ENCODE measurements at places on chromosomes 2 and 18.

DNA sequence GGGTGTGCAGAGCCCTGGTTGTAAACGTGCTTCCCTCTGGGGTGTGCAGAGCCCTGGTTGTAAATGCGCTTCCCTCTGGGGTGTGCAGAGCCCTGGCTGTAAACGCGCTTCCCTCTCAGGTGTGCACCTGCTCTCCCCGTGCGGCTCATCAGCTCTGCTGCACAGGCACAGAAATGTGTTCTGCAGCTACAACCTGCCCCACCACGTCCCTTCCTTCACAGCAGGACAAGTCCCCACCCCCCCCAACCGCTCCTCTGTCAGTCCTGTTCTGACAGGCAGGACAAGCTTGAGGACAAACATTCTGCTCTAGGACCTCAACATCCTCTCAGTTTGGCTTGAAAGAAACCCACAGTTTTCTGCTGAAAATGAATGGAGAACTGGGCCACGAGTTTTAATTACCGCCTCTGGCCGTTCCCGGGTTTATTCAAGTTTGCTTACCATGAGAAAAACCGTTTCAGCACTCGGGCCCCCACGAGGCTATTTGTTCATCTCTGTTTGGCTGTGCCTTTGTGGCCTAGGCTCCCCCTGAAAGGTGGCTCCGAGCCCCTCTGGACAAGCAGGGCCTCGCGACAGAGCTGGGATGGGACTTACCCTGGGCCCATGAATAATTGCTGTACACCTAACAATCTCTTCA lies 81.0 kb upstream of the ASB18 start:
- no peak for DNase-seq

- no peak for DNase-seq
Measured at GRCh38 chr2:45554742-45555140, 56.3 kb downstream of the SRBD1 start.

DNA sequence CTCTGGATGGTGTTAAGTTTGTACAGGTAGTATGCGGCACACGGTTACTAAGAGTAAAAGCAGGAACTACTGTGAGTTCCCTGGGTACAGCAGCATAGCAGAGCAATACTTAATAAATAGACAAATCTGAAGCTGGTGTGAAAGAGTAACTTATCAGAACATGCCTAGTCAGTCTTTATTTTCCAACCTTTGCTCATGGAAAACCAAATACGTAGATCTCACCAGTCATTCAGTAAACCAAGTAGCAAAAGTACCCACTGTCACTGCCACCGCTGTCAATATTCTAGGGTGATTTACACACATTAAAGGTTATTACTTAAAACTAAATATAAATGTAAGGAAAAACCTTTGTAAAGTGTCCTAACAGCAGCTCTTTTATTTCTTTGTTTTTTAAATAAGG lies 35.0 kb downstream of the SIGLEC15 start:
- no peak for DNase-seq

GRCh38 chr2:213187833-213188532 lies 36.6 kb upstream of the IKZF2 start:
- no peak for DNase-seq

DNA sequence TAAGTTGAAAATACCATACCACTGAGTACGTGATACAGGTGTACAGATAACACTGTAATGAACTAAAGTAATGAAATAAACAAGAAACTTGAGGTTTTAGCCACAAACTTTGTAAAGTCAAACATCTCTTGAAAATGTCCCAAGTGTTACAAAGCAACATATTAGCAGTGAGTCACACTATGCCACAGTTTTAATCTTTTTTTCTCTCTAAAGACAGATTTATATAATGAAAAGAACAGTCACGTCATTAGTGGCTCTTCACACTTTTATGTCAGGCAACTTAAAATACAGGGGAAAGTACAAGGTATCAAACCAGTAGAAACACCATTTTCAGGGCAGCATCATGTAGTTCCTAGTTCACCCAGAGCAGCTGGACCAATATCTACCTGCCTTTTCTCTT lies 42.1 kb downstream of the RAPH1 start:
- no peak for DNase-seq

DNA sequence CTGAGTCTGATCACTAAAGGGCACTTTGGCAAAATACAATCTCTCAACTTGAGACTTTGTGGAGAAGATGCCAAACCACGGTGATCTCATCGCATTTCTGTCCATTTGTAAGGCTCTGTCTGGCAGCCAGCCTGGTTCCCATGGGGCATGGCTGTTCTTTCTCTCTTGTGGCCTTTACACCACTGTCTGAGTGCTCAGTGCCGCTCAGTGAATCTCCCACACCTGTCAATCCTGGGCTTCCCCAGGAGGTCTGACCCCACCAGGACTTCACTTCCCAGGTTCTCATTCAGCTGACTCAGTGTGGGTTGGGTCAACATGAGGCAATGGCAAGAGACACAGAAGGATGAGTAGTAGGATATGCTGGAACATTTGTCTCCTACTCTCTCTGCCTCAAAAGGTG lies 96.8 kb upstream of the TRIB2 start:
- DNase-seq, result no peak

GRCh38 chr2:25879133-25879730 lies 945 bp upstream of the ASXL2 start:
- DNase-seq, result no peak

- no peak for DNase-seq
Measured at GRCh38 chr2:29022679-29023078, 41.6 kb downstream of the TOGARAM2 start.

- peak; percentile 54 for DNase-seq
Measured at GRCh38 chr2:71190656-71191569, 36.0 kb downstream of the PAIP2B start.

GRCh38 chr2:159144776-159145614 lies 141.5 kb downstream of the WDSUB1 start:
- no peak for DNase-seq

DNA sequence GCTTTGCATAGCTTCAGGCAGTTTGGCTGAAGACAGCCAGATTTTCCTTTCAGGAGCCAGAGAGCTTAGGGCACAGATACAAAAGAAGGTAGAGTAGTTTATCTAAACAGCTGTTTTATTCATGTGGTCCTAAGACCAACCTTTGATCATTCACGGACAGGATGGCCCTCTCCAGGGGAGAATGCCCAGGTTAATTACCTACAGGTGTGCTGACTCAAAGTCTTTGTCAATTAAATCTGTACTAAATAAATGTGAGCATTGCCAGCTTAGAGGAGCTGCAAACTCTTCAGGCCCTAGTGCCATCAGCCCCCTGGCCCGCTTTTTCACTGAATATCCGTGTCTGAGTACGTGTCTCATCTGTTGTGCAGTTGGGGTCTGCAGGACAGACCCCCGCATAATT lies 554.7 kb downstream of the NUP35 start:
- no peak for DNase-seq

- peak; percentile 61 for DNase-seq
Measured at GRCh38 chr2:187497858-187498463, 49.9 kb upstream of the CALCRL start.

DNA sequence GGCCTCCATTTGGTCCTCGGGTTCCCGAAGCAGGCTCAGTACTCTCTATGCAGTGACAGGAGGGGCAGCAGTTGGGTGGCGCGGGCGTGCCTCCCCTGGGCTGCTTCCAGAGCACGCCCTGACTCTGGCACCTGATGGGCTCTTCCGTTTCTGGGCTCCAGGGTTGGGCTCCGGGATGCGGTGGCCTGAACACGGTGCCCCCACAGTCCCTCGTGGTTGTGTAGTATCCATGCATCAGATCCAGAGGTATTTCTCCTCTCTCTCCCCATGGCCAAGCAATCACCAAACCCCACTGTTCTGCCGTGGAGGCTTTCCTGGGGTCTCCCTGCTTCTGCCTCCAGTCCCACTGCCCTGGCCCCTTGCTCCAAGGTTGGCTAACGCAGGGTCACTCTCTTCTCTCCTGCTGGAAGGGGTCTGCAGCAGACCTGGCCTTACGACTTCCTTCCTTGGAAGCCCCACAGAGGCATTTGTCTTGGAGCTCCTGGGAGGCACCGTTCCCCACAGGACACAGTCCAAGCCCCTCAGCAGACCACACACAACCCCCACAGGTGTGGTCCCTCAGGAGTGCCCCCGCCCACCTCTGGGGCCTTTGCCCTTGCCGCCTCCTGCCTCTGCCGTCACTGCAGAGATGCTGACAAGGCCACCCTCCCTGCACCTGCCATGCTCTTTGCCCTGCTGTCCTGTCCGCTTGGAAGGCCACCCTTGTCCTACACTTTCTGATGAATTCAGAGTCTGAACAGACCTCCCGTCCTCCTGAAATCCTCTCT lies 136.6 kb upstream of the ASB18 start:
- DNase-seq, result no peak

- no peak for DNase-seq
Measured at GRCh38 chr18:68397241-68398035, 317.5 kb downstream of the TMX3 start.

- DNase-seq, result no peak
Measured at GRCh38 chr2:6937157-6937556, 19.9 kb downstream of the RNF144A start.

GRCh38 chr18:78906066-78906465 lies 73.6 kb upstream of the SALL3 start:
- no peak for DNase-seq

DNA sequence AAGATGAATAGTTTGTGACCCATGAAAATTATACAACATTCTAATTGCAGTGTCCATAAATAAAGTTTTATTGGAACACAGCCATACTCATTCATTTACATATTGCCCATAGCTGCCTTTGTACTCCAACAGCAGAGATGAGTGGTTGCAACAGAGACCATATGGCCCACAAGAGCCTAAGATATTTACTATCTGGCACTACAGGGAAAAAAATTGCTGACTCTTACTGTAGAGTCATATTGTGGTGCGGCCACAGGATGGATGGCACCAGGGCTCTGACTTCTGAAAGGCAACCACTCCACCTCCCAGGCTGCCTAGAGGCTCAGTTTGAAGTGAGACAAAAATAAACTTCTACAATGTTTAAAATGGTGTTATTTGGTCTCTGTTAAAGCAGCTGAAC lies 404.0 kb upstream of the ATP5MC3 start:
- no peak for DNase-seq

DNA sequence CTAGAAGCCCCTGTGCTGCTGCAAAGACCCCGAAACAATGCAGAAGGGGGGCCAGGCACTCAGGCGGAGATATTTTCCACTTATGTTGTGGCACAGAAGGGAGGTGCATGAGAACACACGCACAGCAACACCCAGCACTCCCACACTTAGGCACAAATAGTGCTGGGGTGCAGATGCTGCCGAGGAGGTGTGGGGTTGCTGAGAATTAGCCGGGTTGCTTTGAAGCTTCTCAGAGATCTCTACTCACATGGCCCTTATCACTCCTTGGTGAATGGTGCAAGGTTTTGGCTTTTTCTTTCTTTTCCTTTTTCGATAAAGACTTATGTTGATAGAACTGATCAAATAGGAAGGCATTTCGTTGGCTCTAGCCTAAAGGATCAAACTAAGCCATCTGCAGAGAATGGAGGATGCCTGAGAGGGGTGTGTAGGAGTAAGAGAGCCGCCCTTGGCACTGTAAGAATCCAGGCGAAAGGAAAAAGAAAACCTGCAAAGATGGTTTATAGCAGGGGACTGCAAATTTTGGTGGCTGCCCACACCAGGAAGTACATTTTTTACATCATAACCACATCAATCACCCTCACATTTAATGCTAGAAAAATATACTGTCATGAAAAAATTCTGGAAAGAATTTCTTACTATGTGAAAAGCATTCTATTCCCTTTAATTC lies 27.9 kb upstream of the FHL2 start:
- DNase-seq, result no peak

GRCh38 chr2:729376-729861 lies 52.2 kb upstream of the TMEM18 start:
- DNase-seq, result no peak

DNA sequence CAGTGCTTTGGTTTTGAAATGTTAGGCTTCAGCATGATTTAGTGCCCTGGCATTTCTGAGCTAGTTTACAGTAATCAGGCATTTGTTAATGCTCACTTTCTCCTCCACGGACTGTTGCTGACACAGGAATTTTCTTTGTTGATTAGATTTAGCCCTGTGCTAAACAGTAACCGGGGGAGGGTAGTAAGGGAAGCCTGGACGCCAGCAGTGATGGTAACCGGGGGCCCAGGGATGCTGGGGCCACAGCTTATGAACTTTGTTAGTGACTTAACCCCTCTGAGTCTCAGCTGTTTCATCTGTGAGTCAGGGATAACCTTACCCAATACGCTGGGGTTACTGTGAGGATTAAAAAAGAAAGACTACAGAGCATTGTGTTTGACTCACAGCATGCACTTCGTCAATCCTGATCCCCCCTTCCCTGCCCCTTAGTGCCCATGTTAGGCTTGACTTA lies 33.5 kb downstream of the KLHL29 start:
- DNase-seq, result no peak

DNA sequence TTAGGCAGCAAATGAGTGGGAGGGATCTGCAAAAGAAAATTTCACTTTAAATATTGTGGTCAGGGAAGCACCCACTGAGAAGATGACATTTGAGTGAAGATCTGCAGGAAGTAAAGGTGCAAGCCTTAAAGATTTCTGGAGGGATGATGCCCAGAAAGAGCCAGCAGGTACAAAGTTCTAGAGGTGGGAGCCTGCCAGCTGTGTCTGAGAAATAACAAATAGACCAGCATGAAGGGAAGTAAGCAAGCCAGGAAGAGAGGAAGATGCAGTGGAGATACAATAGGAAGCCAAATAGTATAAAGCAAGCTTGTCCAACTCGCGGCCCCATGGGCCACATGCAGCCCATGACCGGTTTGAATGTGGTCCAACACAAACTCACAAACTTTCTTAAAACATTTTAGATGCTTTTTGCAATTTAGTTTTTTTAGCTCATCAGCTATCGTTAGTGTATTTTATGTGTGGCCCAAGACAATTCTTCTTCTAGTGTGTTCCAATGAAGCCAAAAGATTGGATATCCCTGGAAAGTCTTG lies 489.9 kb downstream of the DCC start:
- no peak for DNase-seq

DNA sequence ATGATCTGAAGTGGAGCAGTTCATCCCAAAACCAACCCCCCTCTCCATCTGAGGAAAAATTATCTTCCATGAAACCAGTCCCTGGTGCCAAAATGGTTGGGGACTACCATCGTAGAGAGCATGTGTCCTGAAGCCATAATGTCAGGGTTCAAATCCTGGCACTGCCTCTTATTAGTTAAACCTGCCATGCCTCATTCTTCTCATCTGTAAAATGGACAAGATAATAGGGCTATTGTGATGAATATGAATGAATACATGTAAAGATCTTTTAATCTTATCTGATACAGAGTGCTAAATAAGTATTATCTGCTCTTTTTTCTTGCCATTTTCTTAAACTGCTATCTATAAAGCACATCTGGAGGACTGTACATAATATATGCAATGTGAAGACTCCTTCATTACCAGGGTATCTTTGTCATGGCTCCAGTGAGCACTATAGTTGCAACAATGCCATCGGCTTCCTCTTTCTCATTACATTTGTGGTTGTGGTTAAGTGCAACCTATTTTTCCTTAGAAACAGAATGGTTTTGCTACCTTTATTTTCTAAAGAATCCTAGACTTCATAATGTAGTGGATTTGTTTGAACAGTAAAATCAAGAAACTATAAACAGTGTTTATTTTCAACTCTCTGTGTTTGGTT lies 27.0 kb downstream of the MFSD6 start:
- peak; percentile 87 for DNase-seq

DNA sequence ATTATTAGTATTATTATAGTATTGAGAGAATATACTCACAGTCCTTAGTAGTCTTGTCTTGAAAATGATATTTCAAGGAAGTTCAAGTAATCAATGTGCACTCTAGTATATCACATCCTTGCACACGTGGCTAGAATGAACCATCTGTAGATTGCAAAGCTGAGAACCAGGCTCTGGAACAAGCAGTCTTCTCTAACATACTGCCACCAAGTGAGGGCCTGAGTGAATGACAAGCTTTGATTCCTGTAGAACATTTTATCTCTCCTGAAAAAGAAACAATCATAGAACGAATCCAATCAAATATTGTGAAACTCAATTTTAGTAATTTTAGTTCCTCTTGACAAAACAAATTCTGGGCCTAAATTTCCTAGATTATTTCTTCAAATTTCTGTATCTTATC lies 55.3 kb upstream of the SULT1C3 start:
- DNase-seq, result peak; percentile 30
